ENCODE measurements at places on chromosomes 2 and 18.
A peak's percentile ranks its signal among the peaks of the same experiment; 100 is the strongest.

- no peak for DNase-seq
These were observed 7.6 kb downstream of the GMPPA start for GRCh38 chr2:219506153-219506801.

GRCh38 chr2:126749537-126749936, 93.6 kb downstream of the GYPC start:
- DNase-seq: peak; percentile 18

GRCh38 chr2:220103596-220103995, 476.2 kb downstream of the SLC4A3 start:
- DNase-seq: no peak

DNA sequence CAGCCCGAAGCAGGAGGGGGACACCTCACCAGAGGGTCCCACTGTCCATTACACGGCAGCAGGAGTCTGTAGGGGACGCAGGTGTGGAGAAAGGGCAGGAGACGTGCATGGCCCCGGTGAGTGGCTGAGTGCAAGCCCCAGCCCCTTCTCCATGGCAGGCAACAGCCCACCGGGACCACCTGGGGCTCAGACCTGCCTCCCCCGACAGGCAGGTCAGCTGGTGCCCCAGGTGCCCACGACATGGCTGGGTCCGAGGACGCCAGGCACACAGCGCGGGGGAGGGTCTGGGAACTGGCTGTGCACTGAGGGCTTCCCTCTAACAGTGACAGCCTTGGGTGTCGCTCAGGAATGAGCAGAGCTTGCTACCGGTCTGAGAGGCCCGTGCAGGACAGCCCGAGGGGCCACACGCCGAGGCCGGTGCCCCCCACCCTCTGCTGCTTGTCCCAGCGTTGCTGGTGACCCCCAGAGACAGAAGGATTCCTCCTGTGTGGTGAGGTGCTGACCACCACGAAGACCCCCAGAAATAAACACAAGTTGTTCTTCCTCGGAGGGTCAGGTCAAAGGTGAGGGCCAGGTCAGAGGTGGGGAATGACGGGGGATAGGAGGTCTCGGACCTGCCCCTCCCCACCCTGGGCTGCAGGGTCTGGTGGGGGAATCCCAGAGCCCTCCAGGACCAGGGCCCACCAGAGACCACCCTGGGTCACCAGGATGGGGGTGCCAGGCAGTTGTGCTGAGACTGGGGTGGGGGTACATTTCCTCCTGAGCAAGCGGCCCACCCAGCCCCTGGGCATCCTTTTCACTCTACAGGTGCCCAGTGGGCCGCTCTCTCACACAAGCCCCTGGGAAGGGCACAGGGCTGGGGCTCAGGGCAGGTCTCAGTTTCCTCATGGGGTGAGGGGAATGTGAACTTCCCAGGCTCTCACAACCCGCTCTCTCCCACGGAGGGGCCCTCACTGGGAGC, 50.6 kb downstream of the SLC66A2 start:
- no peak for DNase-seq

GRCh38 chr2:133780099-133780996, 212.1 kb upstream of the NCKAP5 start:
- no peak for DNase-seq

DNA sequence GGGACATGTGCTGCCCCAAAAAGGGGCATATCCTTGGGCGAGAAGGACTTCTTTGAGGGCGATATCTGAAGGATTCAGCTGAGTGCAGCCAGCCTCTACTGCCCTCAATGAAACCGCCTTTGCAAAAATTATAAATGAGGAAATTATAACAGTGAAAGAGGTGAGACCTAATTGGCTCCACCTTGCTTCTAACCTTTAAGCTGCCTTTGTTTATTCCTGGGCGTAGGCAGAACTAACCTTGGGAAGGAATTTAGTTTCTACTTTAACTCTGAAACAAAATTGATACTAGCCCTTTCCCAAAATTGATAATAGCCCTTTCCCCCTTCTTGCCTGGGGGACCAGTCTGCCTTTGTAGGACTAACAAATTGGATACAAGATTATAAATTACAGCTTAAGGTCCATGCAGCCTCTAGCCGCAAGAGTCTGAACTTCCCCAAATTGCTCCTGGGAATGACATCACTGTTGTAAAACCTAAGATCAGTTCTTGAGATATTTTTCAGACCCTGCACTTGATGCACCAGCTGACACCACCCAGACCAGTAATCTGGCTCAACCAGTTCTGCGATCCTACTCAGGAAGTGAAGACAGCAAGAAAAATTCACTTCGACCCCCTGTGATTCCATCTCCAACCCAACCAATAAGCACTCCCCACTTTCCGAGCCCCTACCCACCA, 36.0 kb upstream of the ASAP2 start:
- DNase-seq: no peak

DNA sequence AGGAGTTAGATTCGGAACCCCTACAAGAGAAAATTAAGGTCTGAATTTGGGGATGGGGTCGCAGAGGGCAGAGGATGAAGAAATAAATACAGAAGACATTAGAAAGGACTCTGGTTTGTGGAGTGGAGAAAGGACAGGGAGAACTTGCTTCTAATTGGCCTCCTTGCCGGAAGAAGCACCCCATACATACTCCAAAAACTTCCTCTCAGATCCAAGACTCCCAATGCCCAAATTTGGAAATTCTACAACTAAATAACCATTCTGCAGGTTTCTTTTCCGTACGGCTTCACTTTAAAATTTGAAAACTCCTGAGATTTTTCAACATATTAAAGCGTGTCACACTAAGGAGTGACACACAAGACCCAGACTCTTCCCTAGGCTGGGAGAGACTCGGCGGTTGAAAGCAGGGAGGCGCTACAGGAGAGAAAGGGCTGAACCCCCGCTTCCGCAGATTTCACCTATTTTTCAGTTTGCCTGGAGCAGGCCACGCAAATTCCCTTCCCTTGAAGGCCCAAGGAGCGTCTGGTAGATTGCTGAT, 478 bp downstream of the CLHC1 start:
- DNase-seq: no peak

DNA sequence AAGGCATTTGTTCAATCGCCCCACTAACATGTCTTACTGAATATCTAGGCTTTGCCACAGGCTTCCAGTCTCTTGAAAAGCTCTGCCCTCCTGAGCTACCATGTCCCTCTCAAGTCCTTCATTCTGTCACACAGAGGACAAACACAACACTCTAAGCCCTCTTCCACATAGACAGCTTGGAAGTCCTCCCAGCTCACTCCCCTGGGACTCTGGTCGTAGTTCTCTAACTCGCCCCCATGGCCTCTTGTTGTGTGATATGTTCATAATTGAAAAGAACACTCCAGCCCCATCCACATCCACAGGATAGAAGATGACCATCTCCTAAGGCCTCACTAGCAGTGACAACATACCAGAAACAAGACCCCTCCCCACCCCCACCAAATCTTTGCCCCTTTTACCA, 37.9 kb downstream of the BUB1 start:
- no peak for DNase-seq

- DNase-seq: no peak
These were observed 680 bp upstream of the LBH start for GRCh38 chr2:30230497-30231211.

GRCh38 chr2:134079373-134079772, 174.5 kb upstream of the MGAT5 start:
- DNase-seq: no peak

- peak; percentile 18 for DNase-seq
These were observed 100.0 kb downstream of the BAZ2B start for GRCh38 chr2:159516241-159516758.

GRCh38 chr2:3114406-3115185, 263.0 kb downstream of the EIPR1 start:
- DNase-seq: no peak

GRCh38 chr18:55287149-55287806, 300.7 kb downstream of the TCF4 start:
- no peak for DNase-seq

GRCh38 chr2:119463136-119463535, 31.5 kb downstream of the TMEM37 start:
- no peak for DNase-seq

DNA sequence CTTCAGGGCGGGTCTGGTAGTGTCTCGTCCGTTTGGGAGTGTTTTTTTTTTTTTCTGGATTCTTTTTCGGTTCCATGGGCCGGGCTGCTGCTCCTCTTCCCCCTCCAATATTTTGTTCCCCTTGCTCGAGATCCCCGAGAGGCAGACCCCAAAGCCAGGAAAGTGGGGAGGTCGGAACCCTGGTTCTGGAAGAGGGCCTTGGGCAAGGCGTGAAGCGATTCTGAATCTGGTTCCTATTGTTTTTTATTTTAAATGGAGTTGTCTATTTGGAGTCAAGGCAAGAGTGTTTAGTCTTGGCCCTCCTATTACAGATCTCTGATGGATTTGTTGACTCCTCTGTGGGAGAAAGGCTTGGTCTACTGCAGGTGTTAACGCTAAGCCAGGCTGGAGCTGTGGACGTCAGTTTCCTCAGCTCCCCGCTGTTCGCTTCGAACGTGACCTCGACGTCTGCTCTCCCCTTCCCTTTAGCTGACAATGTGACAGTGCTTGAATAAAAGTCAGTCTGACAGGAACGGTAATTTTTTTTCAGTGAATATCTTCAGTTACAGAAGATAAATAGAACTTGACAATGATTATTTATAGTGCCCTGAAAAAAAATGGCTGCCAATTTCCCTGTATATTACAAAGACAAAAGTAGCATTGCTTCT, 683 bp upstream of the DNAJC27 start:
- peak; percentile 47 for DNase-seq

GRCh38 chr2:15010346-15010745, 377.8 kb downstream of the LRATD1 start:
- DNase-seq: no peak

DNA sequence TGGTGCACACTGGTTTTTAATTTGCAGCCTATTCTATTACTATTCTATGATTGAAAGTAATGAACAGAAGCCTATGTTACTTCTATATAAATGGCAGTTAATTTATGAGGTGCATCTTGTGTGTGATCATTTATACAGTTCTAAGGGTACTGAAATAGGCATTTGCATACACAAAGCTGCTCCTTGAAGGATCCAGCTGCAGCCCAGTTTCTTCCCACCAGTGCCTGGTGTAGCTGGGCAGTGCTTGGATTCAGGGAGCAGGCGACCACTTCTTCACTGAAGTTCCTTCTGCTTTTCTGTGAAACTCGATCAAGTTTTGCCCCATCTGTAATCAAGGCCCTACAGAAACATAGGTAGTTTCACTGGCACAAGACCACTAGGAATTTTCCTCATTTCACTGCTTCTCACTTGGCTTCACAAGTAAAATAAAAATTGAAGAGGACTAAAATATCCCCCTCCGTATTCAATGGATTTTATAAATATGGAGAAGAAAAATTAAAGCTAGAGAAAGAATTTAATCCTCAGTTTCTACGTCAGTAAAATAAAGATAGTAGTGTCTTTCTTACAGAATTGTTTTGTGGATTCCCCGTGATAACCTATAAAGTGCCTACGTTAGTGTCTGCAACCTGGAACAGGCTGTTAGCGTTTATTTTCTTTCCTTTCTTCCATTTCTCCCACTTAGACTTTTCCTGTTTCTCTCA, 1.7 kb upstream of the LPIN2 start:
- no peak for DNase-seq

DNA sequence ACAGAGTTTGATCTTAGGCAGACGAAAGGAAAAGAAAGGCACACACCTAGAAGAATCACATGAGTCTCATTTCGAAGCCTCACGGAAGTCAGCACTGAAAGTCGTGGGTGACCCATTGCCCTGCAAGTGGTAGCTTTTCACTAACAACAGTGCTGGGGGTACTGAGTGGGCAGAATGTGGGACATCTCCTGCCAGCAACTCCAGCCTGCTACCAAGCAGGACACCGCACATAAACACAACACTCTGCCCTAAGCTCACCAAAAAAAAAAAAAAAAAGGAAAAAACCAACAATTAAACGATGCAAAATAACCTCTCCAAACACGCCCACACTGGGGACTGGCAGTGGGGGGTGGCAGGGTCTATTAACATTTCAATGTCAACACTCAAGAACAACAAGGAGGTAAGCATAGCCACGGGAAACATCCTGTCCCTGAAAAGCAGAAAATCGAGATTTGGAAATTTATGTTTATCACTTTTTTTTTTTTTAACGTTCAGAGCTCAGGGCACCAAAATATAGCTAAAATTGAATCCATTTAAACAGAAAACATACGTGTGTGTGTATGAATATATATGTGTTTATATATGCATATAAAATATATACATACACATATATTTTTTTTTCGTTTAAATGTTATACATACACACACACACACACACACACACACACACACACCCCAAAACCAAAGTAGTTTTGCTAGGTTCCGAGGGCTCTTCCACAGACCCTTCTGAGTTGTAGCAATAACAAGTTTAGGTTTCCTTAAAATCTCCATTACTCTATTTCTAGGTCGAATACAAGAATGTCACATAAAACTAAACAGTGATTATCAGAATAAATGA, 2.2 kb downstream of the INO80D start:
- DNase-seq: no peak

GRCh38 chr2:46277431-46278190, 19.6 kb upstream of the EPAS1 start:
- no peak for DNase-seq

- DNase-seq: no peak
These were observed 650.1 kb upstream of the VRK2 start for GRCh38 chr2:57396355-57397098.

DNA sequence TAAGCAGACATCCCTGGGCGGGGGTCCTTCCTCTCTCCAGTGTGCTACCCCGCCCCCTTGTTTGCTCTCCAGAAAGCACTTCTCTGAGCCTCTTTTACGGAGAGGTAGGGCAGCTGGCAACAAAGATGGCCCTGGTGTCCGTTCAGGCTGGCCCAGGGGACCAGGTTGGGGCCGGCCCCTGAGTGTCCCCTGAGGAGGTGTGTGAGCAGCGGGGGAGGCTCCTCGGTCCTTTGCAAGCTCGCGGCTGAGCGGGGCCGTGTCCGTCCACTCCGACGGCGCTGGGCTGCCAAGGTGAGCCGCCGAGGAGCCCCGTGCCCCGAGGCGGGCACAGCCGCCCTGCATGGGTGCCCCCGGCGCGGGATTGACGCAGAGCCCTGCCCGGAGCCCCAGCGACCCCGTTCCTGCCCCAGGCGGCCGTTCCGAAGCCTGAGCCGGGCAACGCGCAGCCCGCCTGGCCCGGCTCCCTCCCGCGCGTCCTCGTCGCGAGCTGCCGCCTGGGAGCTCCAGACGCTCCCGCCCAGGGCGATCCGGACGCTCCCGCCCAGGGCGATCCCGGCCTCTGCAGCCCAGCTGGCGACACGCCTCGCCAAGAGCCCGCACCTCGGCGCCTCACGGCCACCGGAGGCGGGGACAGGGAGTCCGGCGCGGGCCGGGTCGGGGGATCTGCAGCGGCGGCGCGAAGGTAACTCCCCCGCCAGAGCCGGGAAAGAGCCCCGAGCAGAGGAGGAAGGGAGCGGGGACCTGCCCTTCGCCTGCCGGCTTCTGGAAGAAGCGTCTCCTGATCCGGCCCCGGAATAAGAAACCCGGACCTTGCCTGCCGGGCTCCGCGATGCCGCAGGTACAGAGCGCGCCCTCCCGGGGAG, at the start of gene PROKR1:
Gene PROKR1, plus strand, starts transcription at position 569 of the 863 bp plus-strand sequence. CDS start 2,243 bp downstream, outside the sequence.
- DNase-seq: no peak
